ENCODE measurements at places on chromosomes 7 and 10. TPM values are rescaled to one million over a fixed set of nuclear protein-coding genes. Genes with fewer than 3 reads are reported as not detected.

- no peak for DNase-seq
Observed at GRCh38 chr10:65430979-65431378, 1494.9 kb upstream of the LRRTM3 start.

- DNase-seq: peak; percentile 53
Observed at GRCh38 chr10:15084502-15084922, 4.1 kb downstream of the ACBD7 start.

DNA sequence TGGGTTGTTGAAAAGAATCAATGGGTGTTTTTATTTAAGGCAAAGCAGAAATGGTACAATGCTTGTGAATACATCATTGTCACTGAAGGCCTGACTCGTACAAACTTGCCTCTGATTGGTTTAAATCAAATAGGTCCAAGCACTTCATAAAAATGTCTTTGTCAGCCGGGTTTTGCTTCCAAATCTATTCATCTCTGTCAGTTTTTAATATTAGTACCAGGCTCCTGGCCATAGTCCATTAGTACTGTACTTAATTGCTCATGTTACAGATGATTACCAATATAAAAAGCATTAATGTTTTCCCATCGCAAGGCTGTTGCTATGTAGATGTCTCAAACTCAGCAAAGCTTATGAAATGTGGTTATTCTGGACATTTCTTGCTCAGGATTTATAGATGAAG, 171.9 kb downstream of the ARID5B start:
- DNase-seq: no peak

DNA sequence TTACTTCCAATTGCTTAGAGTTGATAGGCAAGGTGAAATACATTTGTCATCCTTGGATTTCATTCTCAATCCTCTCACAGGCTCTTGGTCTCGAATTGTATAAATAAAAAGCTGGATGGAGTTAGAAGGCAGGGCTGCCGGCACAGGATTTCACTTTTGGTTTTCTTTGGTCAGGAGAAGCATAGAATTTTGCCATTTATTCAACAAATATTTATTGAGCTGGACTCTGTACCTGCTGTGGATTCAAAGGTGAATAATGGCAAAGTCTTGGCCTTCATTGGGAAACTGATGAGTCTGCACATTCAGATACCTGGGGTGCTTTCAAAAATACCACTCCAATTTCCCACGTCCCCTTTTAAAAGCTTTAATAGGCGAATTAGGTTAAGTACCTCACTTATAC, 49.7 kb downstream of the PDK4 start:
- no peak for DNase-seq

Gene HTRA1
- 12.3 TPM for total RNA-seq

Gene MOGAT3
- 195 TPM for total RNA-seq

Data from Peyer's patch (tissue), 4 donors.